NCI-H748 treated with DMSO at 0.1 percent for 48 hours (cell line): ENCODE measurements at places on chromosomes 6 and 20.

GRCh38 chr20:35743693-35744491 is 1.8 kb upstream of the RBM39 start:
- no peak for DNase-seq

DNA sequence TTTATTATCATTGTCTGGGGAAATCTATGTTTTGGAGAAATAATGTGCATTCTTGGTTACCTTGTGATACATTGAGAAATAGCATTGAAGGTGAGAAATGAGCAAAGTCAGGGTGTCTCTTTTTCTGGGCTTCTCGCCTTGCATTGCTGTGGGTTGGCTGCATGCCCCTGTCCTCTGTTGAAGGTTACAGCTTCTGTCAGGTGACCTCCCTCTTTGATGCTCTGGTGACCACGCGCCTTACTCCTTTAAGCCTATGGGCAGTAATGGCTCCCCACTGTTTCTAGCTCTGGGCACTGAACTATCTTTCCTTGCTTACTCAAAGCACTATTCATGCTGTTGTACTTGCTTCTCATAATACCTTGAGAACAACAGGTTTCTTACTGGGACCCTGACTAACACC is 14.6 kb downstream of the ADGRB3 start:
- DNase-seq = no peak

- no peak for DNase-seq
Measured at GRCh38 chr6:127300411-127300810, 33.7 kb downstream of the RNF146 start.

DNA sequence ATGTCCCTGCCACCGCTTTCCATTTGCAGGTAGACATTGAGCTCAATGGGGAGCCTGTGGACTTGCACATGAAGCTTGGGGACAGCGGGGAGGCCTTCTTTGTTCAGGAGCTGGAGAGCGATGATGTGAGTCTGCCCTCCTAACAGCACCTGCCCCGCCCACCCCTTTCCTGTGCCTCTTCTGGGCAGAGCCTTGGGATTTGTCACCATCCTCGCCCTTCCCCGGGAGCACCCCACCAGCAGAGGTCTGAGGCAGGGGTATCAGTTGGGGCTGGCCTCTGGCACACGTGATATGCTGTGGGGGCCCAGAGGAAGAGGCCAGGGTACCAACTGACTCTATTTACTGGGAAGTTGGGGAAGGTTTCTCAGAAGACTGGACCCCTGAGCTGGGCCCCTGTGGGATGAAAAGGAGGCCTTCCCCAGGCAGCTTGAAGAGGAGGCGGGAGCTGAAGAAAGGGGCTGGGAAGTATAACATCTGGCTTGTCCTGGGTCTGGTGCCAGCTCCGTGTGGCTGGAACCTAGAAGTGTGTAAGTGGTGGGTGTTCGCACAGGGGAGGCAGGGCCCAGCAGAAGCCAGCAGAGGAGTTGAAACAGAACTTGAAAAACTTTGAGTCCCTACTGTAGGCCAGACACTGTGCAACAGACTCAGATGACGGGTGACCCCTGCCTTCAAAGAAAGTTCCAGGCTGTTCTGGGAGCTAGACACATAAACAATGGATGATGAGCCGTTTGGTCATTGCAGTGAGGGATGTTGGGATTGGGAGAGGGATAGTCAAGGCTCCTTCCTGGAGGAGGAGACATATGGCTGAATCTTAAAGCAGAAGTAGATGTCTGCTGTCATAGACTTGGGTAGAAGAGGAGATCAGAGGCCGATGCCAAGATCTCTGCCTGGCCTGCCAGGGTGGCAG is 7.2 kb downstream of the LPIN3 start:
- DNase-seq = no peak

DNA sequence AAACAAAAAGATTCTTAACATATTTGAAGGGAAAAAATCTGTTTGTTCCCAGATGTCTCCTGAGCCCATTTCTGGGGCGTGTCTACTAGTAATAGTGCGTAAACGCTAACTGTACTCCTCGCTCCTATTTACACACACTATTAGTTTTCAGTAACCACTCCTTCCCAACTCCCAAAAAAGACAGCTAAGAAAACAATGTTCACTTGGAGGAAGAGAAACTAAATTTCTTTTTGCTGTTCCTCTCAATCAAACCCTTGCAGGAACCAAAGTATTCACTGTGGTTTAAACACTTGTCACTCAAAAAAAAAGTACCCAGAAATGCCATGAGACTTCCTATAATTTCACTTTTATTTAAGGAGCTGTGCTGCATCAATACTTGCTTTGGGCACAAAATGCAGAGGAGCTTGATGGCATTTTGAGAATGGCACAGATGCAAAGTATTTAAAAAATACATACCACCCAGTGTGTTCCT is 118.2 kb downstream of the BACH2 start:
- no peak for DNase-seq

DNA sequence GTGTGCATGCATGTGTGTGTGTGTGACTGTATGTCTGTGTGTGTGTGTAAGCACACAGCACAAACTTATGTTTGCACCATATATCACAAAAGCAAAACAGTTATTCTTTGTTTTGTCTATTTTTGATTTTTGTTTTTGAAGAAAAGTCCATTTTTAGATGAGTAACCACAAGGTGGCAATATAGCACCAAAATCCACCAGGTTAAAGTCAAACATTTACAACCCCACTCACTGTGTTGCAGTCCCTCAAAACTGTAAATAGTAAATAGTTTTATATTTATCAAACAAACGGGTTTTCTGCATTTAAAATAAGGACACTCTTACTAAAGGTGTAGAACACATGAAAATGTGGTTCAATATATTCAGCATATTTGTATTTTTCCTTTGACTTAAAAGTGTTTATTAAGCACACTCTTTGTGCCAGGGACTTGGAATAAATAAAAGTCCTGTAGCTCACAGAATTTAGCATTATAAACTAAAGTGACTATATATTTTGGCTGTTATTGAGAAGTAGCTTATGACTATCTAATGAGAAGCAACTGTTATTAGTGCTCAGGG is 118.5 kb downstream of the GFRAL start:
- DNase-seq = peak; percentile 15

DNA sequence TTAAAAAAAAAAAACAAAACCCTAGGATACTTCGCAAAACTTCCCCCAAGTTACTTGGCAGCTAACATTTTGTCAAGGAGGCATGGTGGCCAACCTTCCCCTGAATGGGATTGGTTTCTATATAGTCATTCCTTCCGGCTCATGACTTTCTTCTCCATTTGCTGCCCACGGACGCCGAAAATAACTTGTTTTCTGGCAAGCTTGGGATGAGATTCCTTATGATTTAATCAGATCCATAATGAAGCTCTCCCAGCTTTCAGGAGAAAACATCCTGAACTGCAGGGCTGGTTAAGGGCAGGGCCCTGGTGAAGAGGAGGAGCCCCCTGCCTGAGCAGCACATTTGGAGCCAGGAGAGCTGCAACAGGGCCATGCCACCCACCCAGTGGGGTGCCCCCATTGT is 49.9 kb downstream of the PPP1R16B start:
- DNase-seq = no peak

GRCh38 chr6:158023597-158023939 is 41.9 kb downstream of the SYNJ2 start:
- peak; percentile 51 for DNase-seq

DNA sequence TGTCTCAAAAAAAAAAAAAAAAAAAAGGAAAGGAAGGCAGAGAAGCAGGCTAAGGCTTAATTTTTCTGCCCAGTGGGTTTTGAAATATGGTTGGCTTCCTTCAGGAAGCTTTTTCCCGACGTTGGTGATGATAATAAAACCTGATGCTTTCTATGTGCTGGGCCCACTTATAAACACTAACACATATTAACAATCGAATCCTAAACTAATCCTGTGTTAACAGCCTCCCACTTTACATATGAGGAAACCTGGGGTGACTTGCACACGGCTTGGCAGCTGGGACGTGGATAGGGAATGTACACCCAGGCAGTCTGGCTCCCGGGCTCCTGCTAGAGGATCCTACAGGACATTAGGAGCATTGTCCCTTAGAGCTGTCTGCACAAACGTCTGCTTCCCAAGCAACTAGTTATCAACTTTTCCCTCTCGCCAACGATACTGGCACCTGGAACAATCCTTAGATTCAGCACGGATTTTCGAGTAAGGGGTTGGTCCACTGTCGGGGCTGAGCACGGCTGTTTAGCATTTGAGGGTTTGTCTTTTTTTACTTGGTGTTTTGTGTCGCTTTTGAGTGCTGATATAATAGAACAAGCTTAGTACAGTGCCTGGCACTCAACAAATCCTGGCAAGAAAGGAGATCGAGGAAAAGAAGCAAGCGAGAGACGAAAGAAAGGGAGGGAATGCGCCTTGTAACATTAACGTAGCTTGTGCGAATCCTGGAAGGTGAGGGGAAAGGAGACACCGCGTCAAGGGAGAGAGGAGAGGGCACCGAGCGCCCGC is 622 bp upstream of the KIZ start:
- peak; percentile 85 for DNase-seq

- DNase-seq = no peak
Measured at GRCh38 chr6:41247288-41247865, 19.2 kb downstream of the TREML4 start.

DNA sequence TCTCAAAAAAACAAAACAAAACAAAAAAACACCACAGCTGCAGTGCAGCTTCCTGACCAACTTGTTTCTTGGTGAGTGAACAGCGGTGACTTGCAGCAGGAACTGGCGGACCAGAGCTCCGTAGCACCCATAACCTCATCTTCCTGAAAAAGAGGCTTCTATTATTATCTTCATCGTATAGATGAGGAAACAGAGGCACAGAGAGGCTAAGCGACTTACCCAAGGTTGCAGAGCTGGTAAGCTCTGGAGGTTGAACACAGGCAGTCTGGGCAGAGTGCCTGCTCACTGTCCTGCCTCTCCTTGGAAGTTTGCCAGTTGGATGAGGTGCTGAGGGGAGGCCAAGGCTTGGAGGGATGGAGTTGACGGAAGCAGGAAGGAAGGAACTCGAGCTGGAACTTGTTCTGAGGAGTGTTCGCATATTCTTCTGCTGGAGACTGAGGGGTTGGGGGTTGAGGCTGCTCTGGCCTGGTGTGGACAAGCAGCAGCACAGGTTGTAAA is 47.9 kb upstream of the CCDC167 start:
- no peak for DNase-seq

DNA sequence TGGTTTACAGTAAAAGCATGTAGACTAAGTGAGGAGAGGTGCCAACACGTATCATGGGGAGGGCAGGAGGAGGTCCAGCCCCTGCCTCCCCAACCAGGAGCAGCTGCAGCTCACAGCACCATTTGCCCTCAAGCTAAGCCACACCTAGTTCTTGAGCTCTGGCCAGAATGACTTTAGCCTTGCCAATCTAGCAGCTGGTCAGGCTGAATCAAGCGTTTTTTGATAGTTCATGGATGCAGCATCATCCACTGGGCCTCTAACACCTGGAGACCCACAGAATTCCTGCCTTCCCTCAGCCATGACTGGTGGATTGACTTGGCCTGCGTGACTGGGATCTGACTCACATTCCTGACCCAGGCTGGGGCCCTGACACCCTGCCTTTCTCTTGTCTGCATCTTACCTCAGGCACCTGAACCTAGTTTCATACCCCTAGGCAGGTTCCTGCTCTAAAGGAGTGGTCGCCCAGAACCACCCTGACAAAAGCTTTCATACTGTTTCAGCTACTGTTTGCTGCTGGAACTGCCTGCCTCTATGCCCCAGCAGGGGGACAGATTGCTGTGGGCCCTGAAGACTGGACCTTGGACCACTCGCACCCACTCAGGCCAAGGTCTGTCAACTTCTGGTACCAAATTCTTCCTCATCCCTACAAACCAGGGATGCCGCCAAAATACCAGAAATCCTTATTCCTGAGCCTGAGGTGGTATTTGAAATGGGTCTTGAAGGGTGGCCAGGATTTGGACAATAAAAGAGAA is 122.3 kb downstream of the QRSL1 start:
- no peak for DNase-seq

- DNase-seq = peak; percentile 53
Measured at GRCh38 chr20:32484225-32484957, 100.7 kb downstream of the NOL4L start.

DNA sequence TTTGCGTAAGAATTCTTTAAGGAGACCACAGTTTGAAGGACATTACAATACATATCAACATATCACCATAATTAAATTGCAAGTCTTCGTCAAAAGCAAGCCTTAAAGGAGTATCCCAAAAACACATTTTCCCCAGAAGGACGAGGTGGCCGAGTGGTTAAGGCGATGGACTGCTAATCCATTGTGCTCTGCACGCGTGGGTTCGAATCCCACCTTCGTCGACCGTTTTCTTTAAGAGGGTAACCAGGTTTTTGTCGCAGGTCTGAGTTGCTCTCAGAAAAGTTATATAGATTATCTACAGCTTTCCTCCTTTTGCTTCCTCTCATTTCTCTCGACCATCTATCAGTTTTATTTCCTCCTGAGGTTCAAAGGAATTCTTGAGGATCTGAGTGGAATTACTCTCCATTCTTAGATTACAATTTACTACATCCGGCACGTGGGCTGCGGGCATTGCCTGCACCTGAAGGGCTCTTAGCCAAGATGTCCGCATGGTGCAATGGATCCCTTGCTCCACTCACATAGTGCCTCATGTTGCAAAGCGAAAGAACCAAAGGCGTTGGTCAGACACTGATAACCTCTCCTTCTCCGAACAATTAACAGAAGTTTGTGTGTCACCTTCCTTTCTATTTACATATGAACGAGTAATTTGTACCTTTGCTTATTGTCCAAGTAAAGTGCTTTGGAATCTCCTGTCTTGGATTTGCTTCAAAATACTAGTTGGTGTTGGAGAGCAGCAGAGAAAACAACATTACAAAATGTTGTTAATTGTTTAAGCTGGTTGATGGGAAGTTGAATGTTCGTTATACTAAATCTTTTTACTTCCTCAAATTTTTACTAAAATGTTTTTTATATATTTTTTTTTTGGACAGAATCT is 14.0 kb downstream of the POM121L2 start:
- DNase-seq = peak; percentile 63

GRCh38 chr6:122389704-122390372 is 9.6 kb upstream of the HSF2 start:
- DNase-seq = peak; percentile 75

GRCh38 chr6:21856456-21856825 is 262.9 kb downstream of the SOX4 start:
- DNase-seq = no peak

- DNase-seq = no peak
Measured at GRCh38 chr20:60254901-60255411, 296.7 kb downstream of the CDH26 start.

GRCh38 chr20:35601990-35602389 is 13.6 kb upstream of the SPAG4 start:
- no peak for DNase-seq

DNA sequence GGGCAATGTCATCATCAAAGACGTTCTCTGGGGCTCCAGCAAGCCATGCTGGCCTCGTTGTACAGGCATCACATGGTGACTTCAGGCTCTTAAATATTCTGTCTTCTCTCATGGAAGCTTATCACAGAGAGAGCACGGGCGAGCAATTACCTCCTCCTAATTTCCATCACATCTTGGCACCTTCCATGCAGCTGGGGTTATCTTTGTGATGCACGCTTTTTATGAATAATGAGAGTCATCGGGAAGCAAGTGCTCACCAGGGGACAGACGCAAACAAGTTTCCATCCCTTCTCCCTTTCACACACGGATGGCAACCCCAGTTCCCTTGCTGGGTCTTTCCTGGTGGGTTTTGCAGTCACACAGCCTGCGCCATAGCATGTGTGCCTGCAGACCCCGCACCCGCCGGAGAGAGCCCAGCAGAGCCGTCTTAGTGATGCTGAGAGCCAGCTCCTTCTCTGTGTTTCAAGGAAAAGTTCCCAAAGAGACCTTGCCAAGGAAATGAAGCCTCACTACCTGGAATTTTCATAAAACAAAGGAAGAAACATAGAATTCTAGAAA is 116.3 kb upstream of the AFDN start:
- DNase-seq = no peak

GRCh38 chr6:26123675-26123946 is 36.4 kb downstream of the HFE start:
- DNase-seq = no peak
